ENCODE measurements at places on chromosomes 2 and 18.

DNA sequence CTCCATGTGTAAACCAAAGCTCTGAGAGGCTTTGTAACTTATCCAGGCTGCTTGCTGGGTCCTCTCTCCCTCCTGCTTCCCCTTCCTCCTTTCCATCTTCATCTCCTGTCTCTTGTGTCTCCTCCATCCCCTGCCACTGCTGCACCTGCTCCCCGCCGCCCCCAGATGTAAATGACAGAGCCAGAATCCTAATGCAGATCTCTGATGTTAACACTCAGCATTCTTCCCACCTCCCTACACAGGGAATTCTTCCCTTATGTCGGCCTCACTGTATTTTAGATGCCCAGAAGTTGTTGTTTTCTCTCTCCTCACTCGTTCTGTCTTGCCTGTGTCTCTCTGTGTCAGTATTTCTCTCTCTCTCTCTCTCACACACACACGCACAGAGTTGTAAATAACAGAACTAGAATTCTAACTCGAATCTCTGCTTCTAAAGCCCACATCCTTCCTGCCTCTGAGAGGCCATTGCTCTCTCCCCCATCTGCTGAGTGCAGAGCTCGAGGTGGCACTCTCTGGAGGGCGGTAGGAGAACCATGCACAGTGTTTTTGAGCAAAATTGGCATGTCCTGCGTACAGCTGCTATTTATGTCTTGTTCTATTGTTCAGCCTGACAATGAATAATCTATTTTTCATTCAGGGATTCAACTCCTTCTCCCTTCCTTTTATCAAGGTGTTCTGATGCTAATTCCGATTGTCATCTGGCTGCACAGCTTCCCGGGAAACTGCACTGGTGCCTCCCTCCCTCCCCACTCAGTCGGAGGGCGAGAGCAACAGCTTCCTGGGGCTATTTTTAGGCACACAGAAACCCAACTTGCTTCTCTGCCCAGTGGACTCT lies 219.9 kb downstream of the SH3RF3 start:
- no peak for DNase-seq

DNA sequence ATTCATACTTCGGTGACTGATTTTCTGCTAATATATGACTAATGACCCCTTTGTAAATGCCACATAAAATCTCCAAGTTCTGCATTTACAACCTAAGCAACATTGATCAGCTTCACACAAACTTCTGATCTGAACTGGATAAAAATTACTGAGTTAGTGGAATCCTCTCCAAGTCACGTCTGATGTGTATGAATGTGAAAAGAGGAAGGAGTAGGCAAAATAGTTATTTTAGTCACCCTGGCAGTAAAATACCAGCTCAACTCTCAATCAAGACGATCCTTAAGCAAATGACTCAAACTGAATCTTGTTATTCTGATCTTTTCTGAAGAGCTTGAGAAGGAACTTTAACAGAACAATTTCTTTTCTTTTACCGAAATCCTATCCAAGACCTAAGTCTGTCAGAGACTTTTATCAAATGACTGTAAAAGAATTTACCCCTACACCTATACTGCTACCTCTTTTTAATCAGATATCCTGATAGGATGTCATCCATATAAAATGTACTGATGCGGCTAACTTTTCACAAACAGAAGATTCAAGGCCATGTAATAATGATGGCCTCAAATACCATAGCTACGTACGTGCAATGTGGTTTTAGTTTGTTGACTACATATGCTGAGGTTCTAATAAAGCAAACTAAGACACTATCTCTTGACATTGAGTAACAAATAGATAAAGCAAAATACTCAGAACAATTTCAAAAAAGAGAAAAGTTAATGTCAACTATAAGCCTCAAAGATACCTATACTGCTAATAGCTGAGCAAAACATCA lies 23.7 kb downstream of the CUL3 start:
- DNase-seq, result no peak

GRCh38 chr2:86251840-86252266 lies 52.6 kb downstream of the MRPL35 start:
- DNase-seq, result no peak

- no peak for DNase-seq
Observed at GRCh38 chr2:156779416-156780120, 343.4 kb downstream of the GPD2 start.

- DNase-seq, result no peak
Observed at GRCh38 chr18:38884050-38884449, 1318.5 kb upstream of the CELF4 start.

DNA sequence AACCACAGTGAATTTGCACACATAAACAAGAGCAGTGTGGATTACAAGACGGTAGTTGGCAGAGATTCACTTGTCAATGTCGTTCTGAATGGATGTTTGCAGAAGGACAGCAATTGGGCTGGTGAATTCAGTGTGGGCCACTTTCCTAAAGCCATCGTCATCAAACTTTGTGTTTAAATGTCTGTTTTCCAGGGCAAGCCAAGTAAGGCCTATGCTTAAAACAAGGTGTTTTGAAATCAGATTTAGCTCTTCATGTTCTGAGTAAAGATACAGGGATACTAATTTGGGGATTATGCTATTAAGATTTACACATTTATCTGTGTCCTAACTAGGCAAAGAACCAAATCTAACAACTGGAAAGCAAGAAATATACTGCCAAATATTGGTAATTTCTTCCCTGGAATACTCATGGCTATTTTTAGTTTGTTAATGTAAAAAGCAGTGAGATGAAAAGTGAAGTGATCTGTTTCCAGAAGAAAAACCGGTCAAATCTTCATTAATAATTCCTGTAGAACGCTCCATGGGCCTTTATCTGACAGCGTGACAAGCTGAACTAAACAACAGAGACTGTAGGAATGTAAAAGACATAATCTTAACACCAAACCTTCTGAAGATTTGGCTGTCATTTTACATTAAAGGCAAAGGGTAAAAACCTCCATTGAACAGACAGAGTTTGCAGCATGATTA lies 175.7 kb downstream of the ICOS start:
- DNase-seq, result no peak

DNA sequence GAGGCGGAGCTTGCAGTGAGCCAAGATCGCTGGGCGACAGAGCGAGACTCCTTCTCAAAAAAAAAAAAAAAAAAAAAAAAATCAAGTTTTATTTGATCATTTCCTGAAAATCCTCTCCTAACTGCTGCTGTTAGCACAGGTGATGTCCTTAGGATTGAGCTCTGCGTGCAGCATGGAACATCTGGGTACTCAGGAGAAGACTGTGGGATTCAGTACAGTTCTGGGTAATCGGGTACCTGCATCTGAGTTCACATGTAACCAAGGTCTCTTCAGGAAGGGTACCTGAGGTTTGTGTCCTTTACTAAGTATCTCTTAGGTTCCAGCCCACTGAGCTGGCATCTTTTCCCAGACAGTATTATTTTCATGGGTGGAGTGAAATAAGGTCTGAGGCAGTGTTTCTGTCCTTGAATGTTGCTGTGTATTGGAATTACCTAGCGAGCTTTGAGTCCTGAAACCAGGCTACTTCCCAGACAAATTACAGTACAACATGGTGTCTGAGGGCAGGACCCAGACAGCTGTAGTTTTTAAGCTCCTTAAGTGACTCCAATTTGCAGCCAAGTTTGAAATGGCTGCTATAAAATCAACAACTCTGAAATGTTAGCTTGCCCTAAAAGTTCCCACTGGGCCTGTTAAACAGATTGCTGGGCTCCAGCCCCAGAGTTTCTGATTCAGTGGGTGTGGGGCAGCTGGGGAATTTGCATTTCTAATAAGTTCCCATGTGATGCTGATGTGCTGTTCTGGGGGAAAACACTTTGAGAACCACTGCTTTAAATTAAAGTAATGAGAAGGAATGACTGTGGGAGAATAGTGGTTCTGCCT lies 120.5 kb downstream of the PMAIP1 start:
- peak; percentile 23 for DNase-seq

GRCh38 chr18:11392292-11392691 lies 217.1 kb upstream of the SLC35G4 start:
- DNase-seq, result peak; percentile 80

DNA sequence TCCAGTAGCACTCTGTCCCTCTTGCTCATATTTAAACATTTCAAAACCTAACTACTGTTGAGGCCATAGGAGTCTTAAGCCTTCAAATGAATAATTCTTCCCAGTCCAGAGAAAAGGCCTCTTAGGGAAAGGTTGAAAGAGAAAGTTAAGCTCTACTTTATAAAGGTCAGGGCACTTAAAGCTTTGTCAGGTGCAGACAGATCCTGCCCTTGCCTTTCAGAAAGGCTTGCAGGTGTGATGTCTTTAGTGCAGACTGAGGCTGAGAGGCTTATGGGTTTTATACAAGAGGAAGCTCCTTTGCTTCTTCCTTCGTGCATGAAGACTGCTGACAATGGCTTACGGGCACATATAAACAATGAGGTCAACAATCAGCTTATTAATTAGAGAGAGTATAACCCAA lies 105.0 kb upstream of the LINC00305 start:
- DNase-seq, result no peak

DNA sequence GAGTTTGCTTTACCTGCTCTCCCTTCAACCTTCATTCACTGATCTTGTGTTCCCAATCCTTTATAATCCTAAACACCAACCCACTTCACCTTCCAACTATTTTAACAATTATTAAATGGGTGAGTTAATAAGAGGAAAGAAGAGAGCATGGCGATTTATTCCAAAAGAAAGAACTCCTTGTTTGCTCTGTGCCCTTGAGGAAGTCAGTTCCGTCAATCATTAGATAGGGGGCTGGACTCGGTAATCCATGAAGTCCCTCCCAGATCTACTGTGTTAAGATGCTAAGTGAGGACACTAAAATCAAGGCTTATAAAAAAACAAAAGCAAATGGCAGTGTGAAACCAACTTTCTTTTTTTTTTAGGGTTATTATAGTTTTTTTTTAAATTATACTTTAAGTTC lies 589.9 kb downstream of the XIRP2 start:
- no peak for DNase-seq

DNA sequence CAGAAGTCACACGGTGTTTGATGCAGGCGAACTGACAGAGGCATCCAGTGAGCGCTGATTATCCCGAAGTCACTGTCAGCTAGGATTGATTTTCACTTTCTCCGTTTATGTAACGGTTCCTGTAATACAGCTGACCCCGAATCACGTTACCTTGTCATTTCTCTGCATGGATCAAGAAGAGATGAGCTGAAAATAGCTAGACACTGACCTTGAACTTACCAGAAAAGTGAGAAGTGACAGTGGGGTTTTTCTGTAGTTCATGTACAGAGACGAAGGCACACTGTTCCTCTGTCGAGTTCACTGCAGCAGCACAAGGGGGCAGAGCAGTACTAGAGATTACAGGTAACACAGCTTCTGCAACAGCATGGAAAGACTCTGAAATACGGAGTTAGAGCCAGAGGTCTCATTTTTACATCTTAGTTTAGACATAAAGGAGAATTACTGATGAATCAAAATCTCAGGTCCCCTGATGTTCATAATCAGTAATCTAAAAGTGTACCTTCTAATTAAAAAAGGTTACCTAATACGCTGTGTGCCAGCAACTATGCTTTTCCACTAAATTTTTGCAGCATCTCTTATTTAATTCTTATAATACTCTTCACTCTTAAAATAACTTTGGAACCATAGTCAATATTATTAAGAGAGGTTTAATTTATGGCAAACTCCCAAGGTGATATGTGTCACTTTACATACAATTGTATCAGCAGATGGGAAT lies 33.1 kb downstream of the ARHGAP15 start:
- DNase-seq, result peak; percentile 57

DNA sequence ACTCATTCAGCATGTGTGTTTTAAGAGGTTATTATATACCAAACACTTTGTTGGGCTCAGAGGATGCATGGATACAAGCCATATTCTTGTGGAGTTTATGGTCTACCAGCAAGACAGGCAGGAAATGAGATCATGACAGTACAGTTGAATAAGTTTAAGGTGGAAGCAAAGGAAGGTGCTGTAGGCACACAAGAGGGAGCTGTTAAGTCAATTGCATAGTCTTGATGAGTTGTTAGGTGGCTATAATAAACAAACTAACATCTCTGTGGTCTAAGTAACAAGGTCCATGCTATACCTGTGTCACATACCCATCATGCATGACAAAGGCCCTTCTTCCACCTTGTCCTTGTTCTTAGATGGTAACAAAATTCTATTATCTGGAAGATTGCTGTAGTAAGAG lies 538.3 kb downstream of the CNTNAP5 start:
- DNase-seq, result no peak

- no peak for DNase-seq
Observed at GRCh38 chr2:220482716-220483115, 855.3 kb downstream of the SLC4A3 start.

DNA sequence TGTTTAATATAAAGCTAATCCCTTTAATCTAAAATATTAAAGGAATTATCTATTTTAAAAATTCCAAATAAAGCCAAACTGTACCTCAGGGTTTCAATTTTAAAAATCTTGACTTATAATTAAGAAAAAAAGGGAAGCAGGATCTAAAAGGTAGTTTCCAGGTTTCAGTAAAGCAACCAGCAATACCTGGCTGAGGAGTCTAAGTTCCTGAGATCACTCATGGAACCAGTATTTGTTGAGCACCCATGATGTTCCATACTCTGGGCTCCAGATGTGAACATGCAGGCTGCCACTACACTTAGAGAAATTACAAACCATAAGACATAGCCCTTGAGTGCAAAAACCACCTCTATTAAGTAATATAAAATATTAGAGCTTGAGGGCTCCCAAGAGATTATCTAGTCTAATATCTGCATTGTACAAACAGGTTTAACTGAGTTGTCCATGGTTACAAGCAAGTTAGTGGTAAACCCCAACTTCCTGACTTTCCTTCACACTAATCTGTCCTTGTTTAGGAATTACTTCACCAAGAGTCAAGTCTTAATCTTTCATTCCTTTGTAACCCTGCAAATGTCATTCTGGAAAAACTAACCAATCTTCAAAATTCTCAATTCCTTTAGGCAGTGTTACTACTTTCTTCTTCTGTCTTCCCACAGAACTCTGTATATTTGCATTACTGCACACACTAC lies 49.2 kb downstream of the CLASP1 start:
- DNase-seq, result no peak

- no peak for DNase-seq
Observed at GRCh38 chr2:180002198-180002770, 4.8 kb downstream of the CWC22 start.

Data from A172 (cell line).